ENCODE measurements at places on chromosomes 2 and 18.

DNA sequence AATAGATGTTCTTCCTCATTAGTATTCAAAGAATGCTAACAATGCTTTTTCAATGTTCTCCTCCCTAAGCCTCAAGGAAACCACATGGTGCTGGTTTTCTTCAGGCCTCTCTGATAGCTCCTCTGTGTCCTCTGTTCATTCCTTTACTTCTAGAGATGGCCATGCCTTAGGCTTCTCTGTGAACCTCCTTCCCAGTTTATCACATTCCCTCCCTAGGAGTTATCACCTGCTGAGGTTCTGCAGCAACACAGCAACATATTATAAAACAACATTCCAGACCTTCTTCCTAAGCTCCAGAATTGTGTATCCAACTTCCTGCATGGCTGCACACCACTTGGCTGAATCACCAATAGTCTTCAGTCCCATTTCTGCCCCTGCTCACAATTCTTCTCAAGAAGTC is 325.5 kb downstream of the IRS1 start:
- no peak for DNase-seq

DNA sequence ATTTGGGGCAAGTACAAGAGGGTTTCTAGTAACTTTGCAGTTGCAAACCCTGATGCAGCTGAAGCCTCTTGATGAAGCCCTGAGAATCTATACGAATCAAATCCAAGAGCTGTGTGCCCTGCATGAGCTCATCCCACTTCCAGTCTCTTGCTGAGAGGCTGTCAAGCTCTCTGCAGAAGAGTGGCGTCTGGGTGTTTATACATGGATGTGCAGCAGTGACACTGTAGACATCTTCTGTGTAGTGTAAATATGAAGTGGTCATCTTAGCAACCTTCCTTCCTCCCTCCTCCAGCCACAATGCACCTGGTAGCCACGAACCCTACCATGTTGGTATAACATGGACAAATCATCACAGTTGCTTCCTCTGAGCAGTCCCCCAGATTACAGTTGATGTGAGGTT is 18.4 kb upstream of the KIAA2012 start:
- no peak for DNase-seq

DNA sequence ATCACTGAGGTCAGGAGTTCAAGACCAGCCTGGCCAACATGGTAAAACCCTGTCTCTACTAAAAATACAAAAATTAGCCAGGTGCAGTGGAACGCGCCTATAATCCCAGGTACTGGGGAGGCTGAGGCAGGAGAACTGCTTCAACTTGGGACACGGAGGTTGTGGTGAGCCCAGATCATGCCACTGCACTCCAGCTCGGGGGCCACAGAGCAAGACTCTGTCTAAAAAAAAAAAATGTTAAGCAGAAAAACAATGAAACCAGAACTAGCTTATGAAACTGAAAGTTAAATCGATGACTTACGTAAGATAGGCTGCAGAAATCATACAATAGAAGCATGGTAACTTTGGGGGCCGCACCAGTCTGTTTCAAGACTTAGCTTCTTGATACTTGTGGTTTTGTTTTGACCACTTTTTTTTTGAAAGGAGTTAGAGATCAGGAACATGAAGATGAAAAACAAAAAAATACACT is 6.2 kb upstream of the GPR155 start:
- peak; percentile 55 for DNase-seq

- no peak for DNase-seq
These were observed 369.5 kb downstream of the PLCL1 start for GRCh38 chr2:198173864-198174263.

DNA sequence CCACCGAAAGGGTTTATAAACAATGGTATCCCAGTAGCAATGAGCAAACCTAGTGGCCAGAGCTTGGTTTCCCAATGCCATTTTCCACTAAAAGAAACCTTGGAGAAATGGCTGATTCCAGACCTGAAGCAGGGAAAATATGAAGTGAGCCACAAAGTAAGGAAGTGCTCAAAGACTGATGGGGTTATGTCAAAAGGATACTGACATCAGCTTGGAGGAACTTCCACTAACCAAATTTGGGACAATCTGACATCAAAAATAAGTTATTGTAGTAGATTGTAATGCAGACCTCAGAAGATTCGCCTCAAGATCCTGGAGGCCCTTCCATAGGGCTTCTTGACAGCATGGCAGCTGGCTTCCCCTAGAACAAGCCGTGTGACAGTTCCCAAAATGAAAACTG is 79.4 kb upstream of the SP3 start:
- DNase-seq = no peak

DNA sequence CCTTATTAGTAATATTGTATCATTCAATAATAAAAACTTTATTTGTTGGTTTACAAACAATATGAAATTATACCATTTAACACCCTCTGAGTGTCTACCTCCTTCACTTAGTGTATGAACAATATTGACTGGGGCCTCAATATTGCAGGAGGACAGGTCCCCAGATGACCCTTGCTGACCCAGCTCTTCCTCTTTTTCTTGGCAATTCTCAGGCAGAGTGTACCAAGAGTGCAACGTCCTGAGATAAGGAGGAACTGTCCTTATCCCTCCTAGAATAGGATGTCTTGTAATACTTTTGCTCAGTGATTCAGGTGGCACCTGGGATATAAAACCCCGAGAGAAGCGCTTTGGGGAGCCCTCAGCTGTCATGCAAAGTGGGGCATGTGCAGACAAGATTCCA is 76.8 kb downstream of the PLA2R1 start:
- DNase-seq = no peak

- DNase-seq = no peak
These were observed 344.4 kb downstream of the CLIP4 start for GRCh38 chr2:29459445-29460179.

- no peak for DNase-seq
These were observed 42.1 kb upstream of the REL start for GRCh38 chr2:60839126-60839813.

GRCh38 chr2:197993830-197994229 is 189.4 kb downstream of the PLCL1 start:
- no peak for DNase-seq

- DNase-seq = no peak
These were observed 419.3 kb upstream of the TNP1 start for GRCh38 chr2:217279140-217279539.

- DNase-seq = no peak
These were observed 28.4 kb upstream of the KLHL14 start for GRCh38 chr18:32801228-32801627.

DNA sequence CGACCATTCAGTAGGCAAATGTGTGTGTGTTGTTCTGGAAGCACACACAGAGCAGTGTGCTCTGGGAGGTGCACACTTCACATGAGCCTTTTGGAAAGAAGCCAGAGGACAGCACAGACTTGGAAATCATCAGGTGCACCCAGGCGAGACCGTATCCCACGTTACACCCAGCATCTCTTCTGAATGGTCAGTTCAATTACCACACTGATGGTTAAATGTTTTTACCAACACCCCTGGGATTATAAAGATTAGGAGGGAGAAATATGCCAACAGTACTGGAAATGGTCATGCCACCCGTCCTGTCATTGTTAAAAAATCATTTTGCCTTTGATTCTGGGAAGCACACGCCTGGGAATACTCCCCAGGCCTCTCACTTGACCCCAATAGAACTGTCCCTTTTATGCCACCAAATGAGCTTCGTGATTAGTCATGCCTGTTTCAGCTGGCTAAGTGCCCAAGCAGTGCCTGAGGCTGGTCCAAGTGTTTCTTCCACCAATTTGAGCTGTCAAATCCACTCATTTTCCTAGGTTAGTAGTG is 183.7 kb downstream of the NRP2 start:
- DNase-seq = no peak

GRCh38 chr18:63284173-63284799 is 35.3 kb downstream of the BCL2 start:
- no peak for DNase-seq

- DNase-seq = no peak
These were observed 631.5 kb downstream of the NYAP2 start for GRCh38 chr2:226030788-226031646.

GRCh38 chr2:38138996-38139395 is 63.0 kb upstream of the CYP1B1 start:
- DNase-seq = no peak

GRCh38 chr2:217915706-217916105 is 87.1 kb downstream of the TNS1 start:
- DNase-seq = no peak

GRCh38 chr2:23243073-23243659 is 141.8 kb upstream of the KLHL29 start:
- DNase-seq = no peak

DNA sequence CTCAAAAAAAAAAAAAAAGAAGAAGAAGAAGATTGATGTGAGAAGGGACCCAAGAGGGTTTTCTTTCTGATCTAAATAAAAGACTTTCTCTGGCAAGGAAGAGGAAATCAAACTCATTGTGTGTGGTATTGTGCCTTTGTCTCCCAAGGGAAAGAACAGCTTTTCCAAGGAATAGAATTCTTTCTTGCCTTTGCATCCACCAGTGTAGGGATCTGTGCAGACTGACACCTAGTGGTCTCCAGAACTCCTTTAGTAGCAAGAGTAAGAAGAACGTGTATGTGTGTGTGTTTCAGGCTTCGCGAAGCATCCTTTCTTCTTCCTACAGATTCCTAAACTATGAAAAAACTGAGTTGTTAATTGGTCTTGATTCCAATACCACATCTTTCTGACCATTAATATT is 33.5 kb upstream of the CRIM1 start:
- DNase-seq = no peak

Measured in activated CD4-positive, CD25-positive, alpha-beta regulatory T cell treated with anti-CD3 and anti-CD28 coated beads, Interleukin-2, amount 50 U/mL, for 72 hours (primary cell).